ENCODE measurements at places on chromosomes 12 and 14. TPM values are rescaled to one million over a fixed set of nuclear protein-coding genes. Genes with fewer than 3 reads are reported as not detected.

Gene DDN
- total RNA-seq: 0.13 TPM

Gene CELA1
- not detected for total RNA-seq

Gene NYNRIN
- total RNA-seq: 0.30 TPM

Gene OR6C68
- not detected for total RNA-seq

Gene E2F7
- total RNA-seq: 2.5 TPM

Gene ST8SIA1
- total RNA-seq: 0.20 TPM

Gene APOLD1
- 21.4 TPM for total RNA-seq

Gene PZP
- total RNA-seq: not detected

Gene DEGS2
- not detected for total RNA-seq

Gene PTPRQ
- 4.0 TPM for total RNA-seq

Gene SHMT2
- total RNA-seq: 343 TPM

Gene FAM161B
- total RNA-seq: 4.5 TPM

Gene CD4
- total RNA-seq: not detected

Gene GPR162
- not detected for total RNA-seq

Gene RTL1
- total RNA-seq: not detected

Gene LRRC10
- total RNA-seq: not detected

Gene TMPRSS12
- total RNA-seq: not detected

Gene FGF6
- not detected for total RNA-seq

Gene FSCB
- not detected for total RNA-seq

Gene TROAP
- 37.3 TPM for total RNA-seq

Gene WNT5B
- 208 TPM for total RNA-seq

Gene IAPP
- total RNA-seq: not detected

Gene TAS2R31
- not detected for total RNA-seq

Gene P2RX2
- not detected for total RNA-seq

Gene FBXO33
- 4.2 TPM for total RNA-seq

Gene FAM181A
- total RNA-seq: not detected

Gene KRT83
- total RNA-seq: not detected

Gene KLHL33
- not detected for total RNA-seq

Gene KRT78
- not detected for total RNA-seq

Gene MYO1H
- not detected for total RNA-seq

Gene KRT6C
- not detected for total RNA-seq

Gene ACVRL1
- 1.4 TPM for total RNA-seq

Gene CLMN
- total RNA-seq: 0.35 TPM

Gene PRPH
- total RNA-seq: 7.1 TPM

Gene LTB4R2
- total RNA-seq: 0.82 TPM

Gene AMN
- total RNA-seq: not detected

Gene PPFIA2
- total RNA-seq: not detected

Gene GRIN2B
- 19.0 TPM for total RNA-seq

Gene ADCK1
- 1.1 TPM for total RNA-seq

Gene OR6C2
- total RNA-seq: not detected

Gene CCNT1
- total RNA-seq: 22.2 TPM

Gene SIX6
- not detected for total RNA-seq

Gene OTUB2
- total RNA-seq: 1.2 TPM

Gene ESRRB
- not detected for total RNA-seq

Gene SLC17A8
- total RNA-seq: not detected

Gene GPR65
- not detected for total RNA-seq

Gene KCTD10
- 92.0 TPM for total RNA-seq

Gene TAPBPL
- total RNA-seq: not detected

Gene TSPAN19
- total RNA-seq: not detected

Gene LRTM2
- total RNA-seq: not detected

Gene KRT71
- not detected for total RNA-seq

Gene DNAJC22
- 3.1 TPM for total RNA-seq

Gene KLRD1
- not detected for total RNA-seq

Gene PRB2
- total RNA-seq: not detected

Gene CLEC2D
- total RNA-seq: 3.5 TPM

Gene TM7SF3
- total RNA-seq: 148 TPM
